ENCODE measurements at places on chromosomes 7 and 10.

DNA sequence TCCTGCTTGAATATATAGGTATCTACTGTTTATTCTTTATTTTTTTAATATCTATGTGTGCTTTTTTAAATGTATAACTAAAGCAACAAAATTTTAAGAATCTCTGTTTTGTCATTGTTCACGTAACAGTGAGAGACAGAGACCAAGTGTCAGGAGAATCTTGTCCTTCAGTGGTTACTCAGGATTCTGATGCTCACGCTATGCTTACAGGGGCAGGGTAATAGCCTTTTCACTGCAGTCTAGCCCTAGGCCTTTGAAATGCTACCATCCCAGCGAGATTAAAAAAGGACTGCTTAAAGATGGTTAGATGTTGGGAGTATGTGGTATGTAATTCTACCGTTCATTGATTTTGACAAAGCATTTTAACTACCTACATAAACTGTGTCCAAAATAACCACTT is 71.6 kb upstream of the EGFR start:
- DNase-seq = no peak

GRCh38 chr7:140297192-140297591 is 101.1 kb downstream of the SLC37A3 start:
- no peak for DNase-seq

DNA sequence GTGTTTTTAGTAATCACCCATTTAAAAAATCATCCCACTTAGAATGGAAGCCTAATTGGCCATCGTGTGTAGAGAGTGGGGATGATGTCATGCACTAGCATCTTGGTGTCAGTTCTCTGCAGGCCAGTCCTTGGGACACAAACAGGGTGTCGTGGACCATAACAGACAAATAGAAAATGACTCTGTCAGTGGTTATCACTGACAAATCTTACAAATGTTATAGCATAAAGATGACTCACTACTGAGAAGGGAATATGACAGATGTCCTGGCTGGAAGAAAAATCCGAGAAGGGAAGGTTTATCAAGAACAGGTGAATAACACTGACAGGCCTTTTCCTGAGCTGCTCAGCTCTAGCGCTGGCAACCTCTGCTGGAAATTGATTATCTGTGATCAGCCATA is 10.6 kb downstream of the CABCOCO1 start:
- DNase-seq = no peak

GRCh38 chr7:79462390-79462789 is 8.9 kb upstream of the MAGI2 start:
- DNase-seq = no peak

GRCh38 chr7:1912593-1913465 is 242.8 kb downstream of the ELFN1 start:
- no peak for DNase-seq

GRCh38 chr10:112374724-112375541 is 1.0 kb downstream of the ACSL5 start:
- no peak for DNase-seq

DNA sequence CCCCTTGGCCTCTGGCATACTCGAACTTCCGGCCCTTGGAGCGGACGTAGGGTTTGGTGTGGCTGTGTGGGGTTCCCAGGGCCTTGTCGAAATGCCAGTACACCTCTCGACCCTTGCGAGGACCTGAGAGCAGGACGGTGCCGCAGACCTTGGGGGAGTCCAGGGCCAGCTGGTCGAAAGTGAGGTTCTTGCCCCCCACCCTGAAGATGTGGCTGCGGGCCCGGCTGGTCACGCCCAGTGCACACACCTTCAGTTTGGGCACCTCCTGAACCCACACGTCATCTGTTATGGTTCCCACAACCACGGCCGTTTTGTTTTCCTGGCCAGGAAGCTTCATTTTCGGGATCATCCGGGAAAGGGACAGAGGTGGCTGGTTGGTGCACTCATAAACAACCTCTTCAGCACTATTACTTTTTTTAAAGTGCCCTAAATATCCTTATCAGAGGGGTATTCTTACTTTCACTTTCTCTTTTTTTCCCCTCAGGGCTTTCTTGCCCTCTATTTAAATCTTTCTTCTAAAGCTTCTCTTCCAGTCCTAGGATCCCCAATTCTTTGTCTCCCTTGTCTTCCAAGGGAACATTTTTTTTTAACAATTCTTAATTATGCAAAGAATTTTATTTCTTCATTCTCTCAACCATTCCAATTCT is 44.9 kb upstream of the FAM3C start:
- no peak for DNase-seq

DNA sequence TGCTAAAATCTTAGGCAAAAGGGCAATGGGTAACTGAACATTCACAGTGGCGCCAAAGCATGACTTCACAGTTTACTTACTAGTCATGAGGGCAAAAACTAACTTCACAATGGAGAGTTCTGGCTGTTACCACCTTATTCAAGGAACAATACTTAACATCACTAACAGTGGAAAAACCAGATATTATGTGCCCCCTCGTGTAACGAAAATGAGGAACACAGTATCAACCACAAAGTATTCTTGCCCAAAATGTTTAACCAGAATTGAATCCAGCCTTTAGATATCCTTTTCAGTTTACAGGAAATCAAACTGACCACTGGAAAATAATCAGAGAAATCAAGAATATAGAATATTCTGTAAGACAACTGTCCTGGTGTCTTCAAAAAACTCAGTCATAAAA is 9.5 kb downstream of the C7orf25 start:
- no peak for DNase-seq

DNA sequence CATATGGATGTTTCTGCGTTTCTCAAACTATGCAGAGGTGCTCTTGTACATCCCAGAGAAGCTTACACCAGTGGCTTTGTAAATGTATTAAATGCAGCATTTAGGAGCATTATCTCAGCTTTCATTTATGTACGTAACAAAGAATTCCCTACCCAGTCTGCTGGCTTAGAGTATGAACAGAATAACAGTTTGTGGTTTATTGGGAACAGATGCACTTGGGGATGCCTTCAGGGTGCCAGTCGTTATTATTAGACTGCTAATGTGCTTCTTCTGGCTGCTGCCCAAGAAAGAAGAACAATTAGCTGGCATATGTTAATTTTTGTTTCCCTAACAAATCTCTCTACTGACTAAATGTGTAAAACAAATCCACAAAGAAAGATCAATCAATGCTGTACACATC is 241.9 kb downstream of the FOXP2 start:
- no peak for DNase-seq

Measured in breast epithelium (tissue), 4 donors.